ENCODE measurements at places on chromosomes 1 and 21.
A peak's percentile ranks its signal among the peaks of the same experiment; 100 is the strongest.

- DNase-seq: no peak
Observed at GRCh38 chr1:221692643-221693042, 49.2 kb downstream of the DUSP10 start.

GRCh38 chr1:147598621-147599361 lies 57.5 kb downstream of the BCL9 start:
- peak; percentile 50 for DNase-seq

- DNase-seq: no peak
Observed at GRCh38 chr21:38236232-38236631, 20.6 kb upstream of the KCNJ15 start.

- no peak for DNase-seq
Observed at GRCh38 chr1:215083383-215083961, 935 bp downstream of the KCNK2 start.

- no peak for DNase-seq
Observed at GRCh38 chr1:228980232-228980937, 245.1 kb downstream of the RHOU start.

DNA sequence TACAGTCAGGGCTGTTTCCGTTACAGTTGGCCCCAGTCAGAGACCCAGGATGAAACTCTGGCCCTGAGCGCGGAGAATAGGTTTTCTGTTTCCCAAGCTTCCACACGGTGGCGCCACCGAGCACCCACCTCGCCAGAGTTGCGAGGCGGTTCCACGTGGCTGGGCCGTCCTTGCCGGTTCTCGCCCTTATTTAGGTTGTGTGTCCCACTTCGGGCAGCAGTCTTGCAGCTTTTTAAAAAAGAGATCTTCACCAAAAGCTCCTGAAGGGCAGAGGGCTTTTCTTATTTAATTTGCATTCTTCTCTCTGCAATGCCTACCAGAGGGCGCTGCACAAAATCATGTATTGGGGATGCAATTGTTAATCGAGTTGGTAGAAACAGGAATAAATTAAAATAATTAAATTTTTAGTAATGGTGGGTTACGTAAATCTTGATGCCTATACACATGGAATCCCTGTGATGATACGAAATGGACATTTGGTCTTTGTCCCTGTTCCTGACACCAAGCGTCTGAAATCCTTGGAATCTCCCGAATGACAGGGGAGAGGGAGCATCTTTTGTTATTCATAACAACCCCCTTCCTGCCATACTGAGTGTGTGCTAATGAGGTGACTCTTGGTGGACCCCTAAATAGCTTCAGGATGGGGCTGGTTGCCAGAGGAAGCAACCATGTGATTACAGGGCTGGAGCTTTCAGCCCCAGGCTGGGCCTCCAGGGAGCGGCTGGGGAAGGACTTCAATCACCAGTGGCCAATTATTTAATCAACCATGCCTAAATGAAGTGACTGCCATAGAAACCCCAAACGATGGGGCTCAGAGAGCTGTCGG lies 5.6 kb upstream of the S100A7 start:
- DNase-seq: no peak

DNA sequence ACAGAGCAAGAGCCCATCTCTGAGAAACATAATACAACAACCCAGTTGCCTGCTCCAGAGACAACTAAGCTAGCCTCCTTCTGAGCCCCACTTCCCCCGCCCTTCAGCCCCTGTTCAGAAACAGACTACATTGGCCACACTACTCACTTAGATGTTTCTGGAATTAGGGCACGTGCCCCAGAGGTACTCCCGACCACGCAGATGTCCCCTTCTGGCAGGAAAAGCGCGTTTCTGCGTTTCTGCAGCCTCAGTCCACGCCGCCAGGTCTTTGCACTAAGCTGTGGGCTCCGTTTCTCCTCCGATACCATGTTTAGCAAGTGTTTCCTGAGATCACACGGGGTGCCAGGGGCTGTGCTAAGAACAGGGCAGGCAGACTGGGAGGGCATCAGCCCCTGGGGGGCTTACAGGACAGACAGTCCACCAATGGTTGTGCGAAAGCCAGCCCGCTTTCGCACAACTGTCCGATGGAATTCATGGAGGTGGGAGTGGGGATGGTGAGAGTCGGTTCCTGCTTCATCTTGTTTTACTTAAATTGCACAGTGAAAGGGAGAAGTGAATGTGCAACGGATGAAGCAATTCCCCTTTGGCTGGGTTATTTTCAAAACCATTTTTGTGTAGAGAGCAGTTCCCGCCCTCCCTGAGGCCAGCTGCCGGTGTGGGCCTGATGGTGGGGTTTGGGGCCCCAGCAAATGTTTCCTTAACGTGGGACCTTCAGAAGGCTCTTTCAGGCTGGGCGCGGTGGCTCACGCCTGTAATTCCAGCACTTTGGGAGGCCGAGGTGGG lies 2.7 kb downstream of the PIK3CD start:
- no peak for DNase-seq

DNA sequence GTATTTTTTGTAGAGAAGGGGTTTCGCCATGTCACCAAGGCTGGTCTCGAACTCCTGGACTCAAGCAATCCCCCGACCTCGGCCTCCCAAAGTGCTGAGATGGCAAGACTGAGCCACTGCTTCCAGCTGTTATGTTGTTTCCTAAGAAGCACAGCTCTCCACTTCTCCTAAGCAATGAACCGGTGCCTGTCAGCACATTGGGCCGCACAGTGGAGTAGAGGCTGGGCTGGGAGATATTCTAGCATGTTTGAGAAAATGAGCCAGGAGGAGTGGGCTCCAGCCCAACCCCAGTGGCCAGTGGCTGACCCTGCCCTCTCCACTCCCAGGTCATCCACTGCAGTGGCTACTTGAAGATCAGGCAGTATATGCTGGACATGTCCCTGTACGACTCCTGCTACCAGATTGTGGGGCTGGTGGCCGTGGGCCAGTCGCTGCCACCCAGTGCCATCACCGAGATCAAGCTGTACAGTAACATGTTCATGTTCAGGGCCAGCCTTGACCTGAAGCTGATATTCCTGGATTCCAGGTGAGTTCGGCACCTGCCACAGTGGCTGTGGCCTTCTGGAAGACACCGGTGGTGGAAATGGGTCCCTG lies 27.0 kb downstream of the SIM2 start:
- no peak for DNase-seq

DNA sequence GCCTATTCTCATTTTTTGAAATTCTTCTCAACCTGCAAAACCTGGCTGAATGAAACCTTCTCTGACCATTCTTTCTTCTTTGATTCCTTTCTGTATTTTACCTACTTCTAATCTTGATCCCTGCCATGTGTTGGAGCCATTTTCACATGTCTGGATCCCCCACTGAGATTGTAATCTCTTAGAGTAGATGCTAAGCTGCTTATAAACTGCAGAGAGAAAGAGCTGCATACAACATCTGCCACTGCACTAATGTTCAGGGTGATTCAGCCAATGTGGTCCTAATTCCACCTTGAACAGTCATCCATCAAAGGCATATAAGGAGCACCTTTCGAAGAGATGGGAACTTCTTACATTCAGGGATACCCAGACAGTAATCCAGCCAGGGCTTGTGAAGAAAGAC lies 16.2 kb upstream of the DAB1 start:
- DNase-seq: no peak

GRCh38 chr1:198096390-198096789 lies 60.4 kb upstream of the NEK7 start:
- DNase-seq: no peak

DNA sequence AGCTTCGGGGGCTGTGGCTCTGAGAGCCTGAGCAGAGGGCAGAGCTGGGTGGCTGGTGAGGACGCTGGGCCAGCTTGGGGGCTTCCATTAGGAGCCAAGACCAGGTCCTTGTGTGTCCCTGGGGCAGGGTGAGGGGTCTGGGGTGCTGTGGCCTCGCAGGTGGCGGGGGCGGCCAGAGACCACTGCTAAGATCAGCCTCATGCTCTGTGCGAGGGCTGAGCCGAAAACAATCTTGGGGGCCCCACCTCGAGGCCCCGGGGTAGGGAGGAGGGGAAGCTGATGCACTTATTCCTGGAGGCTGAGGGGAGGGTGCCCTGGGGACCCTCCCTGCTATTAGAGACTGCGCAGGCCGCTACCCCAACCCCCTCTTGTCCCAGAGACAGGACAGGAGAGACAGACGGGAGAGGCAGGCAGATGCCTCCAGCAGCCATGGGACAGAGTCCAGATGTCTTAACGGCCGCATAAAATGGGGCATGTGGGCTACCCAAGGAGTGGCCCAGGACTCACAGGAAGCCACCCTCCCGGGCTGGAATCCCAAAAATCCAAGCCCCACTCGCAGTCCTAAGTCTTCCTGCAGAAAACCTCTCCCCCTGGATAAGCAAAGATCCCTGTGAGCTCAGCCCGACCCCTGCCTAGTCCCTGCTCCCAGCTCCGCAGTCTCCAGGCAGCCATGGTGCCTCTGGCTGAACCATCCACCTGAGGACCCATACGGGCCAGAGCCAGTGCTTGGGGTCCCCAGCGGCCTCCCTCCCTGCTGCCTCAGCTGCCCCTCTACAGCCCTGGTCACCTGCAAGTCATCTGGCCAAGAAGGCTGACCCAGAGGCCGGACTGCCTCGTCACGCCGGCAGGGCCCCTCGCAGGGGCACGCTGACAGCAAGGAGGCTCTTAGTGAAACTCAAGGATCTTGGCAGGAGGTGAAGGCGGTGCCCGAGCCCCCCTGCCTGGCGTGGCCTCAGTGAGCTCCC lies 43.6 kb upstream of the COL18A1 start:
- no peak for DNase-seq

DNA sequence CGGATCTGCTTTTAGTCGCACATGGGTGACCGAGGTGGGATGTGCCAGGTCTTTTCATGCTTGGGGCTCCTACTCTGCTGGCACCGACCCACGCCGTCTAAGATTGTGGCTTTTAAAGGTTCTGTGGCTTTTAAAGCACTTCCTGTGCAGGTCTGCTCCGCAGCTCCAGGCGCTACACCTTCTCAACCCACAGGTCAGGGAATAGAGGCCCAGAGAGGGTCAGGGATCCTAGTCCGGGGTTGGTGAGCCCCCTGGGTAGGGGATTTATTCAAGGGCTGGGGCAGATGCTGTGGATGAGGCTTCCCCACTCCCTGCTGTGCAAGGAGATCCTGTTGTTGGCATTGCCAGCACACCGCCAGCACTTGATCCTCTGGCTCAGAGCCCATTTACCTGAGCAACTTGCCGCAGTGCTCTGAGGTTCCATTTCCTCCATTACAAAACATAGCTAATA lies 212.8 kb upstream of the RAB4A start:
- DNase-seq: no peak

- DNase-seq: peak; percentile 40
Observed at GRCh38 chr1:38085666-38086330, 39.2 kb upstream of the POU3F1 start.

- DNase-seq: no peak
Observed at GRCh38 chr1:156742017-156742416, 1.1 kb upstream of the MRPL24 start.

- DNase-seq: no peak
Observed at GRCh38 chr1:45015683-45016082, 3.6 kb downstream of the UROD start.

- DNase-seq: no peak
Observed at GRCh38 chr1:239253032-239253431, 133.3 kb upstream of the CHRM3 start.

DNA sequence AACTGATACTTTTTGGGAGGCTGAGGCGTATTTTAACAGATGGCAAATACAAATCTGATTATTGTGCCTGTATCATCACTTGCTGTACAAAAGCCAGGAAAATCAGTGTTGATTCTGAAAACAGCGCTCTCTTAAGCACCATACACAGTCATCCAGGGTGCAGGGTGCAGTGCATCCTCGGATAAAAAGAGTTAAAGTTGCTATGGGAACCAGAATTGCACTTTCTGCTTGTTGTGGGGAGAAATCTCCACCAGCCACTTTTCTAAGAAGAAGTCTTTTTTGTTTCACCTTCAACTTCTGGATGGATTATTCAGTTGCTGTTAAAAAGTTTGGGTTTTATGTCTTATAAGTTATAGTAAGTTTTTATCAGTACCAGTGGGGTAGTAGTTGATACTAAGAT lies 3.8 kb downstream of the LAMC1 start:
- DNase-seq: no peak

DNA sequence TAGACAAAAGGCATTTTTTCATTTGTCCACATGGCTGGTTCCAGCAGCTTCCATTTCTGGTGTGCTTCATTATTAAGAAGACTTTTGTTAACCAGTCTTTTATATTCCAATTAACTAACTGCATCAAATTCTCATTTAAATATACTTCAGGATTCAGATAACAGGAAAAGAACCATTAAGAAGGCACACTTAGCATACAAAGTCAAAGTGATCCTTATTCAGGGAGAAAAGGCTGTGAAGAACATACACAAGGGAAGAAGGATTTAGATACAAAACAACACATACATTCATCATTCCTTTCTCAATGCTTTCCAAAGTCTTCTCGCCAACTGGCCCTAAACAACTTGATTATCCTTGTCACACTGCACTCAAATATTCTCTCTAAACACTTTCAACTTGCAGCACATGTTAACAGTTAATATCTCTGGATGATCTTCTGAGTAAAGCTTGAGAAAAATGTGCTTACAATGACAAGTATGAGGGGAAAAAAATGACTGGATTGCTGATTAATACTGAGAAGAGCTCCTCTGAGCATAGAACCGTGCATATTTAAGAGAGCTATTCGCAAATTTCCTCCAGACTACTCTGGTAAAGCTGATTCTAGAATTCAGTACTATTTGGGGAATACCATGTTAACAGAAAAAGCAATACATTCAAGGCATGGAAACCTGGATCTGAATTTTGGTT lies 225.2 kb upstream of the TNR start:
- no peak for DNase-seq

DNA sequence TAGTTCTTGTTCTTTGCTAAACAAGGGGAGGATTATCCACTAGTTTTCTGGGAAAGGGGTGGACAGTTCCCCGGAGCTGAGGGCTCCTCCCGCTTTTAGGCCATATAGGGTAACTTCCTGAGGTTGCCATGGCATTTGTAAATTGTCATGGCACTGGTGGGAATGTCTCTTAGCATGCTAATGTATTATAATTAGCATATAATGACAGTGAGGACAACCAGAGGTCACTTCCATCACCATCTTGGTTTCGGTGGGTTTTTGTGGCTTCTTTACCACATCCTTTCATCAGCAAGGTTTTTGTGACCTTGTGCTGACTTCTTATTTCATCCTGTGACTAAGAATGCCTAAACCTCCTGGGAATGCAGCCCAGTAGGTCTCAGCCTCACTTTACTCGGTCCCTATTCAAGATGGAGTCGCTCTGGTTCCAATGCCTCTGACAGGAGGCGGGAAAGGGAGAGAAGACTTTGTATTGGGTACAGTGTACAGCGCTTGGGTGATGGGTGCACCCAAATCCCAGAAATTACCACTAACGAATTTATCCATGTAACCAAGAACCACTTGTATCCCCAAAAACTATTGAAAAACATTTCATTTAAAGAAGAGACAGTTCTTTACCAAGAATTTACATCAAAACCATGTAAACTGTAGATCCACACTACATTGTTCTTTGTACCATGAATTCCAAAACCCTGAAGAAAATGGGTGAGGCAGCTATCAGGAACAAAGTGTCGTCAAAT lies 8.7 kb upstream of the SLC2A5 start:
- DNase-seq: no peak

DNA sequence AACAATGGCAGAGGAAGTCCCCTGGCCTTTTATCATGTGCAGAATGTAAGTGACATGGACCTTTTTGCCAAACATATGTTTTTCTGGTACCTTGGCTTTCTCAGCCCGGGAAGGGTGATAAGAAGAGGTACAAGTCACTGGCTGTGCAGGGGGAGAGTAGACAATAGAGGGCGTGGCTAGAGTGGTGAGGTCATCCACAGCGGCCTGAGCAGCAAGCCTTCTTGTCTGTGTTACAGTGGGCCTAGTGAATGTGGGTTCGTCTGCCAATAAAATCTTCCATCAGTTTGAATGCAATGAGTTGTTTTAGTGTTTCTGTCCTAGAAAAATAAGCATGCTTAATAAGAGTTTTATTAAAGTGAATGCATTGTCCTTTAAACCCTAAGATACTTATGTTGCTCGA lies 59.0 kb upstream of the PGD start:
- peak; percentile 80 for DNase-seq

Data from dorsolateral prefrontal cortex (tissue), 122 donors.